Brain microvascular endothelial cell (primary cell): ENCODE measurements at places on chromosomes 11 and 22.
A peak's percentile ranks its signal among the peaks of the same experiment; 100 is the strongest.

GRCh38 chr11:87019613-87020271, 18.0 kb upstream of the TMEM135 start:
- no peak for DNase-seq

- no peak for DNase-seq
These were observed 208.8 kb downstream of the CNTN5 start for GRCh38 chr11:99229544-99229943.

GRCh38 chr22:26906464-26906863, 249.1 kb downstream of the MIAT start:
- no peak for DNase-seq

DNA sequence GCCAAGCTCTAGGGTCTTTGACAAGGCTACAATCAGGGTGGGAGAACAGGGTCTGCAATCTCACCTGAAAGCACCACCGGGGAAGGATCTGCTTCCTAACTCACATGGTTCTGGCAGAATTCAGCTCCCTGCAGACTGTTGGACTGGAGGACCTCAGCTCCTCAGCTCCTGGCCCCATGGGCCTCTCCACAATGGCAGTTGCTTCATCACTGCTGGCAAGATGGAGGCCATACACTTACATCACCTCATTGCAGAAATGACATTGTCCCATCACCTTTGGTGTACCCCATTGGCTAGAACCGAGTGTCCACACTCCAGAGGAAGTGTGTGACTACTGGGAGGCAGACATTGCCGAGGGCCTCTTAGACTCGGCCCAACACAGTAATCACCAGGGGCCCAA, 20.9 kb upstream of the MPPED1 start:
- no peak for DNase-seq

DNA sequence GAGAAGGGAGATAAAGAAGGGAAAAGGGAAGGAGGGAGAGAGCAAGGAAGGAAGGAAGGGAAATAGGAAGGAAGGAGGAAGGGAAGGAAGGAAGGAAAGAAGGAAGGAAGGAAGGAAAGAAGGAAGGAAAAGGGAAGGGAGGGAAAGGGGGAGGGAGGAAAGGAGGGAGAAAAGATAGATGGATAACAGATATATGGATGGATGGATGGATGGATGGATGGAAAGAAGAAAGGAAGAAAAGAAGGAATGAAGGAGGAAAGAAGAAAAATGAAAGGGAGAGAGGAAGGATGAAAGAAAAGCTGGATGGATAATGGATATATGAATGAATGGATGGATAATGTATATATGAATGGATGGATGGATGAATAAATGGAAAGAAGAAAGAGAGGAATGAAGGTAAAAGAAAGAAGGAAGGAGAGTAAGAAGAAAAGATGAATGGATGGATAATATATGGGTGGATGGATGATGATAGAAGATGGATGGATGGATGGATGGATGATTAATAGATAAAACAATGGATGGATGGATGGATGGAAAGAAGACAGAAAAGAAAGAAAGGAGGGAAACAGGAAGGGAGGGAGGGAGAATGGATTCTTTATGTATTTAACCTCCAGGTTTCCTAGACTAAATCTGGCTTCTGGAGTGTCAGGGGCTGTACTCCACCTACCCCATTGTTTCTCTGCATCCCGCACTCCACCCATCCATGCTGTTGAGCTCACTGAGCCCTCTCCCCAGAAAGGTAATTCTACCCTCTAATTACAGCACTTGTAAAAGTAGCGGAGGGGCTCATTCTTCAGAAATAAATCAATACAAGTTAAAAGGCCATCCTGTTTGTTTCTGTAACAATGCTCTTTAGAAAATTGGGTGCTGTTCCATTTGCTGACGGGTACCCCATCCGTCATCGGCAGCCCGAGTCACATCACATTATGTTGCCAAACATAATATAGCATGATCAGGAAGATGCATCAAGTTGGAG, 506.1 kb downstream of the MIAT start:
- no peak for DNase-seq

DNA sequence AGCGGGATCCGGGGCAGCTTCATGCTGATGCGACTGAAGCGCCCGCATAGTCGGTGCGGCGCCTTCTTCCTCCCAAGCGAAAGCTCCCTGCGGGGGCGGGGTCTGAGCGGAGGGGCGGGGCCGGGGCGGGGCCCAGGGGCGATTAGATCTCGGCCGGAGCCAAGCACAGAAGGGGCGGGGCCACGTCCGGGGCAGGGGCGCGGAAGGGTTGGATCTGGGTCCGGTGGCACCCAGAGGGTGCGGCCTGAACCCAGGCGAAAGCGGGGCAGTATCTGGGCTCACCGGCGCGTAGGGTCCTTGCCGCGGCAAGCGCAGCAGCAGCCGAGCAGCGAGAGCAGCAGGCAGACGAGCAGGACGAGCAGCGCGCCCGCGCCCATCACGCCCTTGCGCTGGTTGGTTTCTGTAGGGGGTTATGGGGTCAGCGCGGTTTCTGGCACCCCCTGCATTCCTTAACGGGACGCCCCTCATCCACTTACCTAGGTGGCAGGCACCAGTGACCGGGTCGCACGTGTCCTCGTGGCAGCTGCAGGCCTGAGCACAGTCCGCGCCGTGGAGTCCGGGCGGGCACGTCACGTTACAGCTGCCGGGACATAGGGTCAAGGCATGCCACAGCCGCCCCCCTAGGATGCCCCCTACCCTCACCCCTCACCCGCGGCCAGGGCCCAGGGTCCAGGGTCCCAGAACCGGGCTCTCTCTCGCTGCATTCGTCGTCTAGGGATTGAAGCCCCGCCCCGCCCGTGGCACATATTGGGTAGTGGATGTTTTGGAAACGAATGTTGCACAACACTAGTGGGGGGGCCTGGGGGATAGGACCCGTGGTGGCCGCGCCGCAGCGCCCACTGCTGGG, 8.1 kb downstream of the SCARF2 start:
- no peak for DNase-seq

DNA sequence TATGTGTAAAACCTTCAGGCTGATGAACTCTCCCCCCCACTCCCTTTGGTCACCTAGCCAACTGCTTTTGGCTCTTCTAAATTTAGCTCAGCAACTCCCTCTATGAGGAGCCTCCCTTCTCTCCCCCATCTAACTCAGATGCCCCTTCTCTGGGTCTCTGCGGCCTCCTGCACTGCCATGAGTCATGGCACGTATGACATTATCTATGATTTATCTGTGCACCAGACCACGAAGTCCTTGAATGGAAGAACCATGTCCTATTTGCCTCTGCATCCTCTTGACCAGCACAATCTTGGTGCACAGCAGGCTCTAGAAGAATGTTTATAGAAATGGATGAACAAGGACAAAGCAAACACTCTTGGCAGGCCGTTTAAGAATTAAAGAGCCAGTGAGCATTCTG, 46.0 kb downstream of the RPL27A start:
- peak; percentile 49 for DNase-seq

- no peak for DNase-seq
These were observed 509.0 kb upstream of the LARGE1 start for GRCh38 chr22:34429314-34429713.

DNA sequence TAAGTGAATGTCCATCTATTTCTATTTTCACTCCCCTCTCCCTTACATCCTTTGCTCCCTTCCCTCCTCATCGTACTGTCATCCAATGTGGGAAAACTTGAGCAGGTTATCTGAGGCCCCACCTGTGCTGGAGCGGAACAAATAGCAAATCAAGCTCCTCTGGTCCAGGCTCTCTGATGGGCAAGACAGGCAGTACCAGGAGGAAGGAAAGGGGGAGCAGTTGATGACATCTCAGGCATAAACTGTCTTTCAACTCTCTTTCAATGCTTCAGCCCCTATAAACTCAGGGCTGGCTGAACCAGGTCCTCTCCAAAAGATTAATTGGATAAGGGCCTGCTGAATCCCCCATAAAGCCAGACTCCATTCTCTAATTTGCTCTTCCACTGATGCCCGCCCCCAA, 1.5 kb upstream of the CCKBR start:
- no peak for DNase-seq
